H9 (cell line): ENCODE measurements at places on chromosomes 16 and 17. TPM values are rescaled to one million over a fixed set of nuclear protein-coding genes. Genes with fewer than 3 reads are reported as not detected.

The CDC42EP4 gene
- 27.1 and 28.2 TPM in 2 replicates for total RNA-seq

The CDK5R1 gene
- 10.4 and 11.4 TPM in 2 replicates for total RNA-seq

GRCh38 chr17:66803474-66803951 is 31.4 kb upstream of the CACNG5 start:
- no peaks in the 10 kb centered on the region; the same call in 2 of the 3 replicates for H3K36me3 ChIP-seq
- H3K27me3 ChIP-seq: no peaks in the 10 kb centered on the region; the same call in 1 of the 2 replicates
- DNase-seq: peak; percentile 79
- H3K27ac ChIP-seq: no peak overlapping the region
- H3K4me1 ChIP-seq: peaks cover 11% of the 10 kb centered on the region; the same call in 1 of the 2 replicates

The ZNF174 gene
- total RNA-seq: 10.8 and 11.1 TPM in 2 replicates

- H3K27me3 ChIP-seq: peaks cover 3% of the 10 kb centered on the region; the same call in 1 of the 2 replicates
- peak overlapping the region; percentile 91 for H3K4me3 ChIP-seq
- 0 out of 3 replicates have a peak, but pooled peaks cover 2% of the 10 kb centered on the region for H3K36me3 ChIP-seq
- H3K27ac ChIP-seq: no peak overlapping the region
- peak; percentile 50 for DNase-seq
- H3K4me1 ChIP-seq: no peaks in the 10 kb centered on the region
Measured at GRCh38 chr16:84617041-84617790, 662 bp downstream of the COTL1 start.
